ENCODE measurements at places on chromosomes 13 and 19.
A peak's percentile ranks its signal among the peaks of the same experiment; 100 is the strongest.

GRCh38 chr13:50352720-50353480 lies 337.7 kb downstream of the KCNRG start:
- DNase-seq, result no peak

DNA sequence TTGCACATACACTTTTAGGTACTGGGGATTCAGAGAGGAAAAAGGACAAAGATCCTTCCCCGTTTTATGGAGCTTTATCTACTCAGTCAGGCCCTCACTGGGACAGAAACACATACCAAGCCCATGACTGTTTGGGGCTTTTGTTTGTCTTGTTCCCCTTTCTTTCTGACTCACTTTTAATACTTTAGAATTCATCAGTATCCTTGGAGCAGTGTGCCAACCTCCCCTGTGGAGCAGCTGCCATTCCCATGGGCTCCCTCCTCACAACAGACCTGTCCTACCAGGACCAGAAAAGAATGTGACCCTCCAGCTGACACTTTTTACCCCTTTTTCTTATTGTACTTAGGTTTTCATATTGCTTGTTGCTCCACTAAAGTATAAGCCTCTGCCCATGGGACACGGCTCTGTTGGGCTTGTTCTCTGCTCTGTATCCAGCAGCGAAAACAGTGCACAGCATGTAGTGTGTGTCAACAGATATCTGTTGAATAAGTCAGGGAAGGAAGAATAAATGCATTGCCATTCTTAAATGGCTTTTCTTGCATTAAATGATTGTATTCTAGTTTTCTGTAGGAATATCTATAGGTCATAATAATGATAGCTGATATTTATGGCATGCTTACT lies 431.1 kb downstream of the EFNB2 start:
- DNase-seq, result peak; percentile 70

- peak; percentile 10 for DNase-seq
Measured at GRCh38 chr19:27966390-27966816, 1246.5 kb downstream of the UQCRFS1 start.

- DNase-seq, result no peak
Measured at GRCh38 chr13:59088716-59089115, 1075.0 kb downstream of the DIAPH3 start.

- DNase-seq, result no peak
Measured at GRCh38 chr13:42041011-42041683, 7.3 kb upstream of the DGKH start.

GRCh38 chr19:1113030-1113985 lies 9.5 kb downstream of the GPX4 start:
- DNase-seq, result peak; percentile 88

DNA sequence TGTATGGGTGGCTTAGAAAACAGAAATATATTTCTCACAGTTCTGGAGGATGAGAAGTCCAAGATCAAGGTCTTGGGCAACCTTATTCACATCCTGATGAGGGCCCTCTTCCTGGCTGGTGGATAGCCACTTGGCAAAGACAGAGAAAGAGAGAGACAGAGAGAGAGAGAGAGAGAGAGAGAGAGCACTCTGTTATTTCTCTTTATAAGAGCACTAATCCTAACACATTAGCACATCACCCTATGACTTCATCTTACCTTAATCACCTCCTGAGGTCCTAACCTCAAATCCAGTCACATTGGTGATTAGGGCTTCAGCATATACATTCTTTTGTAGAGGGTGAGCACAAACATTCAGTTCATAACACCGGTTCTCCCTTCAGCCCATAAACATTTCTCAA lies 430.3 kb downstream of the EFNB2 start:
- DNase-seq, result no peak

DNA sequence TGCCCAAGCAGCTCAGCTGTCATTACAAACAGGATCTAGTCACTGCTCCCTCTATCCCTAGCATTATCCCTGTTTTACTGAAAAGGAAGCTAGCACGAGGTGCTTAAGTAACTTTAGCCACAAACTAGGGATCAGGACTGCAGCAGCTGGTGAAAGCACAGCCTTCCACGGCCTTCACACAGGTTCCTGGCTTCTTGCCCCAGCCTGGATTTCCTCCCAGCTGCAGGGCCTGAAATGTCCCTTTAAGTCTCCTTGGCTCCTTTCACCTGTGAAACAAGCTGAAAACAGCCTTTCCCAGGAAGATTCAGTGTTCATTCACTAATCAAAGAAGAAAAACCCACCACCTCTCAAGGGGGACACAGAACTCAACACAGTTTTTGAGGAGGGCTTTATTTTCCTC lies 754.5 kb downstream of the DIAPH3 start:
- DNase-seq, result no peak

DNA sequence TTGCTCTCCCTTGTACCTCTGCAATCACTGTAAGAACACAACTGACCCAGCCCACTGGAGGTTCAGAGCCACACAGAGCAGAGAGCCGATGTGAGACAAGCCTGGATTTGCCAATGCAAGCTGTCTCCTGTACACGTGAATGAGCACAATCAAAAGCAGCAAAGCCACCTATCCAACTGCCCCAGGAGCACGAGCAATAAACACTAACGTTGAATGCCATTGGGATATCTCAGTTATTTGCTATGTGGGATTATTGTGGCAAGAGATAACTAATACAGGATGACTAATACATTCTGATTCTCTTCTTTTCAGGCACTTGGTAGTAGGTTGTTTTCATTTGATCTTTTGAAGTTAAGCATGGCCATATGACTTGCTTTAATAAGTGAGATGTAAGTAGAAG lies 85.2 kb upstream of the FAM216B start:
- DNase-seq, result no peak

DNA sequence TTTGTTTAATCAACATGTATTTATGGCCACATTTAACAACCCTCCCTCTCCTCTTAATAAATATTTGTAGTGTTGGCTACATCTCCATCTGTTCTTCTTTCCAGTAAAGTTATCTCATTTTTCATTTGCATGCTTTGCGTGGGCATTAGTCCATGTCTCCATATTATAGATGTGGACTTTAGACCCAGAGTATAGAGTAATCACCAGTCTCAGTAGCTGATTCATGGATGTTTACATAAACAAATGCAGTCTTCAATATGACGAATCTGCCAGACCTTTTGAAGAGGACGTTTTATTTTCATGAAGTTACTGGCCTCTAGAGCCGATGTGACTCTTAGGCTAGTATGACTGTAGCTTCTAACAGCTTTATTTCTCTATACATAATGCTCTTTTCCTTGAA lies 1546.2 kb downstream of the OLFM4 start:
- no peak for DNase-seq

GRCh38 chr13:110702089-110702488 lies 3.8 kb downstream of the CARS2 start:
- no peak for DNase-seq

DNA sequence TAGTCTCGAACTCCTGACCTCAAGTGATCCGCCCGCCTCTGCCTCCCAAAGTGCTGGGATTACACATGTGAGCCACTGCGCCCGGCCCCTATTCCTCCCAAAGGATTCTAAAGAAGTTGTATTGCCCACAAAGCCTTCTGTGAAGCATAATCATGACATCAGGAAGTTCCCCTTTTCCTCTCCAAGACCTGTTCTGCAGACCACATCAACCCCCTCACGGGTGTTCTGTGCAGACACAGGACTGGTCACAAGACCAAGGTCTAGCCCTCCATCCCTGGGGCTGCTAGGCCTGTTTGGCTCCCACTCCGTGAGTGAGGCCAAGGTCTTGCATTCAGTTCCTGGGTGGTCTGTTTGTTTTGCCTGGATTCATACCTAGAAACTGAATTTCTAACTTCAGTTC lies 178.1 kb downstream of the FLT1 start:
- no peak for DNase-seq

GRCh38 chr19:1445185-1445931 lies 4.6 kb upstream of the APC2 start:
- no peak for DNase-seq

DNA sequence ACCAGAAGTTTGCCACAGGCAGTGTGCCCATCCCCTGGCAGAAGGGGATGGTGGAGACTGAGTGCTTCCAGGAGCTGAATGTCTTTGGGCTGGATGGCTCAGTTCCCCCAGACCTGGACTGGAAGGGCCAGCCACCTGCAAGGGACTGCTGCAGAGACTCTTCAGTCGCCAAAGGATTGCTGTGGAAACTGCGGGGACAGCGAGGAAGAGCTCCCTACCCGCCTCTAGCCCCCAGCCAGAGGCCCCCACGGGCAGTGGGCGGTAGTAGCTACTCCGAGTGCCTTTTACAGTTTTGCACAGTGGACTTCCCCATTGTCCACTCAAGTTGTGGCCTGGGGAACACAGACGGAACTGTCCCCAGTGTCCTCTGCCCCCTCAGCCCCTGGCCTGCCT lies 138.5 kb downstream of the ZDHHC20 start:
- DNase-seq, result no peak

GRCh38 chr13:34310539-34310938 lies 492.6 kb downstream of the RFC3 start:
- no peak for DNase-seq

GRCh38 chr19:47357788-47358680 lies 8.9 kb downstream of the DHX34 start:
- DNase-seq, result no peak

DNA sequence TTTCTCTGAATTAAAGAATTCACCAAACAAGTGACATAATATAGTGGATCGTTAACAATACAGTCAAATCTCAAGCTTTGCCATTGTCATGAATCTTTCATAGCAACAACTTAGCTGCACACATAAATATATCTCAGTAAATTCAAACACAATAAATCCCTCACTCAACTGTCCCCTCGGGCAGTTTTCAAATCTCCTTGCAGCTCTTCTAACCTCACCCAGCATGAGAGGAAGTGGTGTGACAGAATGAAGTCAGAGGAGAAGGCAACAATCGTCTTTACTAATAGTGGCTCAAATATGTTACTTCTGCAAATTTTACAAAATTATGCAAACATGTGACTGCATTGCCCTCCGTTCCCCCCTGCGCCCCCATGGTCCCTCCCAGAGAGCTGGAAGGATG lies 148.2 kb downstream of the RAP2A start:
- DNase-seq, result no peak

GRCh38 chr13:32390048-32390447 lies 37.9 kb downstream of the N4BP2L1 start:
- DNase-seq, result no peak

- DNase-seq, result no peak
Measured at GRCh38 chr13:76385586-76385985, 500.6 kb downstream of the KCTD12 start.

GRCh38 chr19:12064590-12065538 lies at the start of gene ZNF844:
TSS of gene ZNF844 (plus strand) at chr19:12064731. CDS start at chr19:12064874, 143 bp downstream.
- peak; percentile 89 for DNase-seq

- no peak for DNase-seq
Measured at GRCh38 chr13:27975564-27976361, 6.6 kb upstream of the CDX2 start.

- DNase-seq, result peak; percentile 62
Measured at GRCh38 chr13:35157143-35157755, 215.2 kb downstream of the NBEA start.

GRCh38 chr19:17703824-17704463 lies 15.3 kb upstream of the MAP1S start:
- DNase-seq, result peak; percentile 61

DNA sequence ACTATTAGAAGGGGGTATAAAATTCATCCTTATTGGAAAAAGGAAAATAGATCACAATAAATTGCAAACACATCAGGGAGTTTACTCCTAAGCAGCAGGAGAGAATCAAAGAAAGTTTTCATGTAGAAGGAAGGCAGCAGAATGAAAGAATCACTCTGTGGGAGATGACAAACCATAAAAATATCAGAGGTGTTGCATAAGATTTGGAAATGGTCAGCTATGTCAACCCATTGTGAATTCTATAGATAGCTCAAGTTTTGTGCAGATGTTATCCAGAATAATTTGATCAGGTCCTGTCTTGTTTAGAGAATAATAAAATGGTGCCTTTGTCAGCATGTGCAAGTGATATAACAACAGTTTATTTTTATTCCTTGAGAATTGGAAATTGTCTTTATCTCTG lies 622.4 kb downstream of the DCT start:
- DNase-seq, result no peak

- no peak for DNase-seq
Measured at GRCh38 chr19:35908010-35908441, at the start of gene TYROBP. TSS of gene TYROBP (minus strand) at chr19:35908295. CDS start at chr19:35908228, 67 bp downstream.

DNA sequence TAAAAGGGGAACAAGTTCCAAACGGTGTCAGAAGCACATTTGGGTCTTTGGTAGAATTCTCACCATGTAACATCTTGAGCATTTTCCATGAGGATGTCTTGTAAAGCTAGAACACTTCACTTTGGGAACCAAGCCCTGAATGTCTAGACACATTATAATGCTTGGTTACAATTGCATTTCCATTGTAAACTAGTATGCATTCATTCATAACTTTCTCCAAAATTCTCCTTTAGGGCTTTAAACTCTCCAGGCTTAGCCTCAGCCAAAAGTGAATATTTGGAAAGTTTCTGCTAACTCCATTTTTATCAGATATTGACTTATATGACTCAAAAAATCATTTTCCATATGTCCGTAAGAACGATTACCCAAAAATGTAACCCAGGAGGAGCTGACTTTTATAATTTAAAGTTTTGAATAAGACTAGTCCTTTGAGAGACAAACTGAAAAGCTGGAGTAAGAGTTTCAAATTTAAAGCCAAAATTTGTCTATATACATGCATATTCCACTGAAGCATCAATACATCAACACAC lies 1170.4 kb downstream of the EFNB2 start:
- DNase-seq, result no peak

- DNase-seq, result no peak
Measured at GRCh38 chr13:21022056-21022979, 39.1 kb downstream of the LATS2 start.

GRCh38 chr19:50646074-50646807 lies 3.0 kb upstream of the C19orf81 start:
- DNase-seq, result no peak

GRCh38 chr13:27497563-27498230 lies 47.3 kb upstream of the MTIF3 start:
- DNase-seq, result no peak

DNA sequence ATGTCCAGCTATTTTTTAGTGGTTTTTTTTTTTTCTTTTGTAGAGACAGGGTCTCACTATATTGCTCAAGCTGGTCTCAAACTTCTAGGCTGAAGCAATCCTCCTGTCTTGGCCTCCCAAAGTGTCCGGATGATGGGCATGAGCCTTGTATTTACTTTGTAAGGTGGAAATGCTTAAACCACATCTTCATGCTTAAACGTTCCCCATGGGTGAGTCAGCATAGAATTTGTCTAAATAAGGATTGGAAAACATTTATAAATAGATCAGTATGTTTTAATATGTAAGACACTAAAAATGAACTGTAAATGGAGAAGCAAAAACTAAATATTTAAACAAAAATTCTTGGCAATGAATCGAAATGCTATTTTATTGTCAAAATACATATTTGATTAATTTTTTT lies 698.0 kb downstream of the PCDH9 start:
- DNase-seq, result no peak

- no peak for DNase-seq
Measured at GRCh38 chr19:7740682-7741054, 6.7 kb downstream of the CD209 start.

DNA sequence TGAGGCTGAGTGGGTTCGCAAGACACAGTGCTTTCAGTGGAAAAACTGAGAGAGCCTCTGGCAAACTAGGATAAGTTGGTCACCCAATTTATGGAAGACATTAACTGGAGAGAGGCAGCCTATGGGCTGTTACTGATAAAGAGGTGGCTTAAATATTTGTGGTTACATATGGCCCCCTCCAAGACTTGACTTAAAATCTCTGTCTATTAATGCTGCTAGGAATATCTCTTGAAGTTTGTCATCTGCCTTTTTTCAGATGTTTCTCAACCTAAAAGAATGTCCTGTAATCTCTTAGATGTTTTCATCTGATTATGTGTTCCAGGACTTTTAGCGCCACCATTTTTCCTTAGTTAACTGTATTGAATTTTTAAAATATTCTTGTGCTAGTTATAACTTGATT lies 54.6 kb downstream of the NAA16 start:
- no peak for DNase-seq
